H7 (cell line): ENCODE measurements at places on chromosomes 6 and 20. TPM values are rescaled to one million over a fixed set of nuclear protein-coding genes. Genes with fewer than 3 reads are reported as not detected.

- no peak for DNase-seq
Measured at GRCh38 chr20:17849901-17850683, 118.5 kb downstream of the SNX5 start.

DNA sequence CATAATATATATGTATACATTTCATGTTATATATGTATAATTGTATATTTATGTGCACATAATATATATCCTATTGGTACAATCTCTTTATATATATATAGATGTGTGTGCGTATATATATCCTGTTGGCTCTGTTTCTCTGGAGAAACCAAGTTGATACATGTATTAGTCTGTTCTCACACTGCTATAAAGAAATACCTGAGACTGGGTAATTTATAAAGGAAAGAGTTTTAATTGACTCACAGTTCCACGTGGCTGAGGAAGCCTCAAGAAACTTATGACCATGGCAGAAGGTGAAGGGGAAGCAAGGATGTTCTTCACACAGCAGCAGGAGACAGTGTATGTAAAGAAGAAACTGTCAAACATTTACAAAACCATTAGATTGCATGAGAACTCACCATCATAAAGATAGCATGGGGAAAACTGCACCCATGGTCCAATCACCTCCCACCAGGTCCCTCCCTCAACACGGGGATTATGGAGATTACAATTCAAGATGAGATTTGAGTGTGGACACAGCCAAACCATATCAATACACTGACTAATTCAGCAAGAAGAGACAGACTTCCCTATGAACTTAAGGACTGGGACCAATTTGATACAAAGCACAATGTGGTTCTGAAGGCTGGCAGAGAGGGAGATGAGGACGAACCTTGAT, 14.0 kb downstream of the CST3 start:
- no peak for DNase-seq

GRCh38 chr6:70292193-70292592, 10.7 kb downstream of the COL9A1 start:
- no peak for DNase-seq

GRCh38 chr20:35235881-35236280, 9.4 kb downstream of the MMP24 start:
- no peak for DNase-seq

DNA sequence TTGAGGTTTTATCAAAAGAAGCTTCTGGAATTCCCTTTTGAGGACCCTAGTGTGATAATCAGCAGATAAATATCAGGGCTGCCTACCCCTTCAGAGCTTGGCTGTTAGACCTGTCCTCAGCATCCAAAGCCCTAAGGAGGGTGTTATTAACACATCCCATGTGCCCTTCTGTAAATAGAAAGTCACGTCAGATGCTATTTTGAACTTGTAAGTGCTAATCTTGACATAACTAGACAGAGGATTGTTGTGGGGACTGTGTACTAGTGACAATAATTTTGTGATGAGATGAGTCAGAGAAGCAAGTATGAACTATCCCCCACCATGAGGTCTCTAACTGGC, 4.9 kb upstream of the LAMA4 start:
- no peak for DNase-seq

DNA sequence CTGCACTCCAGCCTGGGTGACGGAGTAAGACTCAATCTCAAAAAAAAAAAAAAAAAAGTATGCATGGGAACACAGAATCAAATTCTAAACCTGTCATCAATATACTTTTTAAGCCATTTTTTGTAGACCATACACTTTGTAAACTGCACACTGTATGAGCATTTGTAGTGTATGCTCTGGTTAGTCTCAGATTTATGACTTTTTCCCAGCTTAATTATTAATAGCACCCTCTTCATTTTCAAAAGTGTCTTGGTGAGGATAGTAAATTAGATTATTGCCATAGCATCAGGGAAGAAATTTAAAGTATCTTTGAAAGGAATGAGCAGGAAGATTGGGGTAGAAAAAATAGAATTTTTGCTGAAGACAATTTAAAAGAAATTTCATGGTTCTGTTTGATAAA, 330.8 kb upstream of the RSPO3 start:
- DNase-seq, result no peak

Gene CGAS
- total RNA-seq, result 0.55 and 0.76 TPM in 2 replicates

Gene PSMB9
- total RNA-seq, result not detected in 2 replicates

Gene ALDH5A1
- total RNA-seq, result 1.00 and 1.5 TPM in 2 replicates
